ENCODE measurements at places on chromosomes 13 and 19.

- no peak for DNase-seq
These were observed 432.3 kb downstream of the RFC3 start for GRCh38 chr13:34250151-34250670.

- DNase-seq = no peak
These were observed 151.4 kb downstream of the PDS5B start for GRCh38 chr13:32737679-32738078.

DNA sequence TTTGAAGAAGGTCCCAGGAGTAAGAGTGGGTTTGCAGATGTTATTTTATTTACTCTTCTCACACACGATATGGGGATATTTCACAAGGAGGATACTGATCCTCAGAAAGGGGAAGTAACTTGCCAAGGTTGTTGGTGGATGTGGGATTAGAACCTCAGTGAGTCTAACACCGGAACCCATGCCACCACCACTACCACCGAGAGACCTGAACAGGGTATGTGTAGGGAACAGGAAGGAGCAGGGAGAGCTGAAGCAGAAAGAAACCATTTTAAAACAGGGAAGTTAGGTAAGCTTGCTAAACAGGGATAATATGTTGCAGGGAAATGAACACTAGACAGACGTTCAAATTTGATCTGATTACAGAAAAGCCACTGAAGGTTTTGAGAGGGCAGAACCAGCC is 11.6 kb upstream of the CEACAM3 start:
- no peak for DNase-seq

- peak; percentile 59 for DNase-seq
These were observed 2.2 kb upstream of the TSPAN16 start for GRCh38 chr19:11293433-11294389.

DNA sequence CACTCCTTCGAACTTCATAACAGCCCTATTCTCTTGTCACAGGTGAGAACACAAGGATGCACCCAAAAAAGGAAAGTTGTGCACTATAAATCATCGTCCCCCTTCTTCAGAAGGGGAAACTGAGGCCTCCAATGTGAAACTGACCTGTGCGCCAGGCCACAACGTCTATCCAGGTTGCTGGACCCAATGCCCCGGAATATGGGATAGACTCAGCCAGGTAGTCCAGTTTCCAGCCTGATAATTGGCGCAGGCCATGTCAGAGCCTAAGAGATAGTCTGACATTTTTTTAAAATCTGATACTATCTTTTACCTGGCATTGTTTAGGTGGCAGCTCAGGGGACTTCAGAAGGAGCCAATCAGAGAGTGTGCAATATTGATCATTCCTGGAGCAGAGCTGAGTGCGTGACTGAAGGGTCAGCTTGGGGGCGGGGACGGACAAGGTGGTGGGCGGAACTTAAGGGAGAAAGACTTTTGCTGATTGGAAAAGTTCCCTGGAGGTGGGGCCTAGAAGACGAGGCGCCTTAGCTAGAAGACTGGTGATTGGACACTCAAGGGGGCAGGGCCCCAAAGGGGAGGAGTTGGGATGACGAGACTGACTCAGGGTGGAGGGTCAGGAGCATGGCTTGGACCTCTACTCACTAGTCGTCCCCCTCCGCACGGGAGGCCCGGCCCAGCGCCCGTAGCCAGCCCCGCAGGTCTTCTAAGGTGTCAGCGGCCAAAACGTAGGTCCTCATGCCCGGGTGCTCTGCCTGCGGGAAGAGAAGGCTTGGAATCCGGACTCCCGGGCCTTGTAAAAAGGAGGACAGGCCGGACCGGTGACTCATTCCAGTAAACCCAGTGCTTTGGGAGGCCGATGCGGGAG is 8.5 kb downstream of the PLEKHA4 start:
- no peak for DNase-seq

DNA sequence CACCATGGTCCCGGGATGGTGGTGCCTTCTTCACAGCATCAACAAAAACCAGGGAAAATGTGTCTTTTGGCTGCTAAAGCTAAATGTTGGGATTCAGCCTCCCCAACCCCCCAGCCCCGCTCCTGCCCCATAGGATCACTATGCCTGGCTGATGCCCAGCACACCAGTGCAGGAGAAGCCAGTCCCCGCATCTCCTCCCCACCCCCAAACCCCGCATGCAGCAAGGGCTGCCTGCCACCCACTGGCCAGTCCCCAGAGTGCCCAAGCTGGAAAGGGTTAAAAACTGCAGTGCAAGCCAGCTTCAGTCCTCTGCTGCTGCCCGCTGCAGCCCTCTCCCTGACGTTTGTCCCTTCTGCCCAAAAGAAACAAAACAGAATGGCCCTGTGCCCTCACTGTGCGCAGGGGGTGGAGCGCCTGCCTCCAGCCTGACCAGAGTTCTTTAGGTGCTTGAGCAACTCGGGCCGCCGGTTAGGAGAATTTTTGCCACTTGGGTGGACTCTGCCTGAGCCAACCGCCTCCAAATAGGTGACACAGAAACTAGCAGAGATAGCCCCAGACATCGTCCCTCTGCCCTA is 3.7 kb downstream of the CALM3 start:
- DNase-seq = no peak

DNA sequence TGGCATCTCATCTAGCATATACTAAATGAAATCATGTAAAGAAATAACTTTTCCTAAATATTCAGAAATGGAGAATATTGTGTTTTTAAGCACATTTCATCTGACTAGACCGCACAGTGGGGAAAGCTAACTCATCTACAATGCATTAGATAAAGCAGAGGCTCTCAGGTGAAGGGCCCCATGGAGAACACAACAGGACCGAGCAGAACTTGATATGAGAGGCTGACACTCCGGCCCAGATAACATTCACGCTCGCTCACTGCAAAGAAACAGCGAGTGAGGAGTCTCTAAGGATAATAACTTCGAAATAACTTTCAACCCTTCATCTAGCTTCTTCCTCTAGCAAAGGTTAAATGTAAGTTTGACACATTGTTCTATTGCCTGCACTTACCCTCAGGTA is 130.6 kb downstream of the PCDH9 start:
- DNase-seq = no peak

DNA sequence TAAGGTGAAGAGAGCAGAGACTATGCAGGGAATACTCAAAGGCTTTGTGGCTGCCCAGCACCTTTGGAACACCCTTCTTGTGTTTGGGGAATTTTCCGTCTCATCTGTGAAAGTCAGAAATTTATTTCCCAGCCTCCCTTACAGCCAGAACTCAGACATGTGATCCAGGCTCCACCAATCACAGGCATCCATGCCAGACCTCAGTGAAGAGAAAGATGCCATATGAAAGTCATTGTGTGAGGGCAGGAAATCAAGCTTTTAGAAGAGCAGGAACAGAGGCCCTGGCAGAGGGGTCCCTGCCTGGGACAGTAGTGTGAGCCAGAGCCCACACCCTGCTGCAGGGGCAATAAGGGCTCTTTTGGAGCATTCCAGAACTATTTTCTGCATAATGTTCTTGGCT is 12.1 kb downstream of the CCDC70 start:
- no peak for DNase-seq

- DNase-seq = no peak
These were observed 1525.9 kb upstream of the SLC10A2 start for GRCh38 chr13:104592127-104592526.

DNA sequence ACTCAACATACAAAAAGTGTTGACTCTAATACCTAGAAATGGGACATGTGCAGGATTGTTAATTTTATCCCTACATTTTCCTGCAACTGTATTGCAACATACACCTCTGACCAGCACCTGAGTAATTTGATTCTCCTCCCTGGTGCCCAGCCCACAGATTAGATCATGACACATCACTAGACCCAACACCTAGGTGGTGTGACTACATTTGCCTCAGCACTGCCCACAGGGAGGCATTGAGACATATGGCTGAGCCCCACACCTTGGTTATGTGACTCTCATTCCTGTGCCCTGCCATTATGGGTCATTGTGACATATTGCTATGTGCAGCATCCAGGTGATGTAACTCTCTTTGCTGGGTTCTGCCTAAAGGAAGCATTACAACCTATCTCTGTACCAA is 13.2 kb upstream of the ZNF254 start:
- no peak for DNase-seq

DNA sequence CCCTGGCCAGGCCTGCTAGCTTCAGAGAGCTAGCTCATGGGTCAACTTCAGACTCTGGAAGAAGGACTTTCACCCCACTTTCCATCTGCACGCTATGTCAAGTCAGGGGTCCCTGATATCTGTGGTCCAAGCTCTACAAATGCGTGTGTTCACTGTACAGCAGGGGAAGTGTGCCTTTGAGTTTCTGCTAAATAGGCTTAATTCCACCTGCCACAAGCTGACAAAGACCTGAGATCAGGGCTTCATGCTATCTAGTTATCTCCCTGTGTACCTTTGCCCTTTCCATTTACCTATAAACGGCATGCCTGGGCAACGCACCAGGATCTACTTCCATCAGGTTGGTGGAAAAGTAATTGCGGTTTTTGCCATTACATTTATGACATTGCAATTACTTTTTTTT is 10.7 kb upstream of the SULT2A1 start:
- DNase-seq = no peak

- DNase-seq = no peak
These were observed 204.9 kb upstream of the KL start for GRCh38 chr13:32811297-32811800.

GRCh38 chr13:26601669-26602068 is 44.2 kb downstream of the WASF3 start:
- no peak for DNase-seq

DNA sequence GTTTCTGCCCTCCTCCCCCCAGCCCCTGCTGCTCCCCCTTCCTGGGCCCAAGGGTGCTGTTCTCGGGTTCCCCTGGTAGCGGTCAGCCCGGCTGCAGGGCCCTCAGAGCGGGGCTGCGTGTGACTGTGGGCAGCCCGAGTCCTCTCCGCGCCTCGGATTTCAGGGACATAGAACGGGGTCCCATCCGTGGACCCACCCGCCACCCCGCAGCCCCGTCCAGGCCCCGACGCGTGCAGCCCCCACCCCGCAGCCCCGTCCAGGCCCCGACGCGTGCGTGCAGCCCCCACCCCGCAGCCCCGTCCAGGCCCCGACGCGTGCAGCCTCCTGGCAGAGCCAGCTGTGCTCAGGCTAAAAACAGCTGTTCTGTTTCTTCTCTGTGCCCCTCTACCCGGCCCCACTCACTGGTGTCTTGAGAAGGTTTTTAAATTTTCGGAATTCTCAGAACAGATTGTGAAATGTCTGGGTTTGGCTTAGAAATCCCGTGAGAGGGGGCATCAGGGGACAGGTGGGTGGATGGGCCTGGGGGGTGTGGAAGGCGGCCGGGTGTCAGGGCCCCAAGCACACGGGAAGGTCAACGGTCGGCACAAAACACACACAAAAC is 5.5 kb upstream of the PRTN3 start:
- no peak for DNase-seq

GRCh38 chr19:18306209-18306887 is 16.5 kb downstream of the LSM4 start:
- no peak for DNase-seq

DNA sequence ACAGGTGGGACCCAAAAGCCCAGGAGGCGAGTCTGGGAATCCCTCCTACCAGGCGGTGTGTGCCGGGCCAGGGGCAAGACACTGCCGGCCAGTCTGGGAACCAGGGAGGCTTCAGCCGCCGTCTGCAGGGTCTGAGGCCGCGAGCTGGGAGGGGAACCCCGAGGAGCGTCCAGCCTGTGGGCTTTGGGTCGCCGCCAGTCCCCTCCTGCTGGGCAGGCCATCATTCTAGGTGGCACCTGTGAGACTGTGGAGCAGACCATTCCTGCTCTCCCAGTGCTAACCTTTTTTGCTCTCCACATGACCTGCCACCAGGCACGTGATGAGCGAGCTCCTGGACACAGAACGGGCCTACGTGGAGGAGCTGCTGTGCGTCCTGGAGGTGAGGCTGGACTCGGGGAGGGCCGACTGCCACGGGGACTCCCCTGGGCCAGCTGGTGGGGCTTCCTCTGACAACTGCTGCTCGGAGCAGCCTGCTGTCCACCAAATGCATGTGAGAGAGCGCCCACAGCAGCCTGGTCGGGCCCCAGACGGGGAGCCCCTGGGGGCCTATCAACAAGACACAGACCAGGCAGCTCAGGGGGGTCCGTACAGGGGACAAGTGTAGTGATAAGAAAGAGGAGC is 24.6 kb upstream of the F7 start:
- DNase-seq = no peak

DNA sequence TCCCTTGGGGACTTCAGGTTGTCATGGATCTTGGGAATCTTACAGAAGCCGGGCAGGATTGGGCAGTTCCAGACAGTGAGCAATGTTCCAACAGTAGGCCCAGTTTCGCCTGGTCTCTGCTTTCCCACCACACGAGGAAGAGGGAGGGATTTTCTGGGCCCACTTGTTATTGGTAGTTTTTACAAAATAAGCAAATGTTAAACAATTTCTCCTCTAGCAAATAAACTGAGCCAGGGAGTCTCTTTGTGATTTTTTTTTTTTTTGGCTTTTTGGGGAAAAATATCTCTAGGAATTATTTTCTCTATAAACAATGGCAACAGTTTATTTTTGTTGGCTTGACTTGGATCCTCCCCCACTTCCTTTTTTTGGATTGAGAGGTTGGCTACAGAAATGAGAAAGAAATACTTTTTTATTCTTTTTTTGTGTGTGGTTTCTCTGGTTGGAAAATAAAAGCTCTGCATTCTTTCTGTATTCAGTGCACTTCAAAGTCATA is 89.3 kb downstream of the TM9SF2 start:
- no peak for DNase-seq

- no peak for DNase-seq
These were observed 3.2 kb upstream of the IL17D start for GRCh38 chr13:20700288-20700687.

GRCh38 chr13:44259045-44260027 is 114.3 kb upstream of the SERP2 start:
- DNase-seq = peak; percentile 67

- no peak for DNase-seq
These were observed 27.6 kb downstream of the CPT1C start for GRCh38 chr19:49718511-49718910.

DNA sequence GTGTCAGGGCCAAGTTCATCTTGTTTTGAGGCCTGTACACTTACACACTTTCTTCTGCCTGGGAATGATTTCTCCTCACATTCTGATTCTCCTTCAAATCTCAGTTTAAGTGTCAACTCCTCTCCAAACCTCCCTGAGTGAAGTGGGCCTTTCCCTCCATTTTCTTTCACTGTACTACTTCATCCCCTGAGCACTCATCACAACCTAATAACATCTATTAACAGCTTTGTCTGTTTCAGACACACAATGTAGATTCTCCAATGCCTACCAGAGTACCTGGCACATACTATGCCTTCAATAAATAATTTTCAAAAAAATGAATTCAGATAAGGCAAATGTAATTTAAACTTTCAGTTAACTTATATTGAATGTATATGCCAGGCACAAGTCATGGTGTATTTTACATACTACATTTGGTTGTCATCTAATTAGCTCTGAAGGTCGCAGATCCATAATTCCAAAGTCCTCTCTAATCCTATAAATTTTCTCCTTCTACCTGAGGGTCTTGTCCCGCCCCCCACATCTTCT is 357 bp upstream of the COG6 start:
- DNase-seq = no peak

All from activated CD4-positive, CD25-positive, alpha-beta regulatory T cell treated with anti-CD3 and anti-CD28 coated beads, Interleukin-2, amount 50 U/mL, for 16 hours (primary cell).